ENCODE measurements at places on chromosomes 5 and 9. TPM values are rescaled to one million over a fixed set of nuclear protein-coding genes. Genes with fewer than 3 reads are reported as not detected.

SHISAL2B gene
- not detected for total RNA-seq

CYLC2 gene
- not detected for total RNA-seq

SEMA5A gene
- not detected for total RNA-seq

TMEM215 gene
- total RNA-seq, result not detected

KCNV2 gene
- not detected for total RNA-seq

CACNA1B gene
- not detected for total RNA-seq

Data from activated naive CD8-positive, alpha-beta T cell treated with anti-CD3 and anti-CD28 coated beads for 36 hours (primary cell).